ENCODE measurements at places on chromosomes 2 and 18.

- DNase-seq: peak; percentile 76
Measured at GRCh38 chr2:145043399-145043834, 523.5 kb upstream of the ZEB2 start.

DNA sequence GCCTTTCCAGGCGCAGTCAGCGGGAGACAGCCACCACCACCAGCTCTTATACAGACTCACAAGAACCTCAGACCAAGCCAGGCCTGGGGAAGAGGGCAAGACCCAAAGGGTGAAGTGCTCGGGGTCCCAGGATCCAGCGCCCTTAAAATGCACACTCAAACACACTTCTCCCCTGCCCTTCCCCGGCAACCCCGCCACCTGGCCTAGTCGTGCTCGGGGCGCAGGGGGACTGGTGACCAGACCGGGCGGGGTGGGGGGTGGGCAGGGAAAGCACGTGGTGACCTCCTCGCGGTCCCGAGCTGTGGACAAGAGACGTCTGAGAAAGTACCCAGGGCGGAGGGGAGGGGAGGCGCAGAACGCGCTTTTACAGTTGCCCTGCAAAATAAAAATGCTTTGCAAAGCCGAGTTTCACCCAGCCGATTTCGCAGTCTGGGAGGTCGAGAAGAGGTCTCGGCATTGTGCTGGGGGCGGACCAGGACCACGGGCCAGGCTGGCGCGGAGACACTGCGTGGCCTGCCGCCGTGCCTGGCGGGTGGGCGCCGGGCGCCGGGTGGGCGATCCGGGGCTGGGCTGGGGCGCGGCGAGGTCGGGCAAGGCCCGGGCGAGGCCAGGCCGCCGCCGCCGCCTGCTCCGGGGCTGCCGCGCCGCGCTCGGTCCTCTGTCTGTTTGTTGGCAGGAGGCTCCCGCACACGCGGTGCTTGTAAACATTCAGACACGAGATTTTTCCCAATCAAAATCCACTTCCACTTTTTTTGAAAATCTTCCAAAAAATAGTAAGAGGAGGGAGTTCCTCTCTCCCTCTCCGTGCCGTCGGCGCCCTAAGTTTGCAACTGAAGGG lies 2.0 kb downstream of the BCL11A start:
- DNase-seq: no peak

GRCh38 chr2:30992781-30993180 lies 145.5 kb downstream of the GALNT14 start:
- no peak for DNase-seq

- no peak for DNase-seq
Measured at GRCh38 chr2:162196638-162197037, 44.6 kb upstream of the GCG start.

GRCh38 chr2:136386046-136386445 lies 268.1 kb upstream of the CXCR4 start:
- no peak for DNase-seq
